ENCODE measurements at places on chromosomes 5 and 9.
A peak's percentile ranks its signal among the peaks of the same experiment; 100 is the strongest.

DNA sequence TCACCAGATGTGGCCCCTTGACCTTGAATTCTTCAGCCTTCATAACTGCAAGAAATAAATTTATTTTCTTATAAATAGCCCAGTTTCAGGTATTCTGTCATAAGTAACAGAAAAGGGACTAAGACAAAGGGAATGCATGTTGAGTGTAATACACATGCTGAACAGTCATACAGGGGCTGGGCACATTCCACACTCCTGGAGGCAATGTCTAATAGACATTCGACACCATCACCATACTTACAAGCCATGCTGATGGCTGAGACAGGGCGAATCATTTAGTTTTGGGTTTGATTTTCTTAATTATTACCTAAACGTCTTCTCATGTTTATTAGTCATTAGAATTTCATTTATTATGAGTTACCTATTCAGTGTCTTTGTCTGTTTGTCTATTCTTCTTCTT lies 68.5 kb downstream of the TENT4A start:
- DNase-seq: no peak

- no peak for DNase-seq
Observed at GRCh38 chr9:106107716-106108115, 413.4 kb downstream of the TMEM38B start.

- DNase-seq: no peak
Observed at GRCh38 chr5:175683231-175683630, 25.4 kb downstream of the HRH2 start.

DNA sequence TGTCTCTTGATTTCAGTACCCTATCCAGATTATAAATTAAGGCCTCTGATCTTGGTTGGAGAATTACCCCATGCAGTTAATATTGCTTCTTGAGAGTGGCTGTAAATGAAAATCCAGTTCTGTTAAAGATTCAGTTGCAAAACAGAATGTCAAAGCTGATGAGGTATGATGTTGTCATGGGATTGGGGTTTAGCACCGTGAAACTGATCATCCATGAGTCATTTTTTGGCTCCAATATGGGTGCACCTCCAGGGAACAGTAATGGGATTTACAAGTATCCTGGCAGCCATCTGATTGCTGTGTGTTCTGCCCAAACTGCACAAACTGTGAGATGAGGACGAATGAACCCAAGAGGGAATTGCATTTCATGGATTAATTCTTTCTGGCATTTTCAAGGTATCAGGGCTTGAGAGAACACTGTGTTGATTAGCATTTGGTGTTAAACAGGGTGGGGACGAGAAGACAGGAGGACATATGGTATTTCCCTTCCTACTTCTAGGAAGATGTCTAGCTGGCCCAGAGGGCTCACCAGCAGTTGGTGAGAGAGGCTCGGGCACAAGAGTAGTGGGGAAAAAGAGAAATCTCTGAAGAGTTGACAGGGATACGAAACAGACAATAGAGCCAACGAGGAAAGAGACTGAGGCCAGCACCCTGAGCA lies 214.7 kb downstream of the GAS1 start:
- no peak for DNase-seq

- no peak for DNase-seq
Observed at GRCh38 chr5:57626703-57627102, 144.1 kb upstream of the ACTBL2 start.

- no peak for DNase-seq
Observed at GRCh38 chr5:88979244-88979643, 96.3 kb upstream of the MEF2C start.

DNA sequence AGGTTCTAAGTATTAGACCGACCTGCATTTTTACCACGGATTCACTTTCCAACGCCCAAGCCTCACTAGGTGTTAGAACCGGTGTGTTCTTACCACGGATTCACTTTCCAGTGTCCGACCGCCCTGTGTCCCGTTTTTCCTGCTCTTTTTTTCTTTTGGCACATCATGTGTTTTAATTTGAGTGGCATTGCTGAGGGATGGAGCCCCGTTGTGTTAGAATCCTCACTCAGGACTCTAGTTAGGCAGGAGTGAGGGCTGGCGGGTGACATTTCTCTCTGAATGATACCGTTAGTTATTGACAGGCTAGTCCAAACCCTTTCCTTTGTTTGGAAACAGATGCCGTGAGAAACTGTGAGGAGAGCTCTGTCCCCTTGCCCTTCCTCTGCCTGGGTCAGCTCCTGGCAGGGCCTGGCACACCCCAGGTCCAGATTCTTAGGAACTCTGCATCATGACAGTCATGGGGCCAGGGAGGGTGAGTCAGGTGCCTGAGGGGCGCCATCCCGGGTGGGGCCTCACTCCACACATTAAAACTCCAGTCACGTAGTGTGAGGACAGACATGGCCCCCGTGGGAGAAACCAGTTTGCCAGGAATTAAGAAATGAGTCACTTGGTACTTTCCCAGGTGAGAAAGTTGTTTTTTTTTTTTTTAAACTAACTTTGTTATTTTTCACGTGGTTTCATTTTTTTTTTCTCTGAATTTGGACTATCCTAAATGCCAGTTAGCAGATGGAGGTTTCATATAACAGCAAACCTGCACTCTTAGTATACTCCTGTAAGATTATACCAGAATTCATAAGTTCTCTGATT lies 15.8 kb downstream of the EXOC3 start:
- DNase-seq: peak; percentile 7

GRCh38 chr5:34487159-34487879 lies 168.8 kb upstream of the RAI14 start:
- no peak for DNase-seq

- no peak for DNase-seq
Observed at GRCh38 chr5:131595088-131596033, 39.7 kb downstream of the RAPGEF6 start.

DNA sequence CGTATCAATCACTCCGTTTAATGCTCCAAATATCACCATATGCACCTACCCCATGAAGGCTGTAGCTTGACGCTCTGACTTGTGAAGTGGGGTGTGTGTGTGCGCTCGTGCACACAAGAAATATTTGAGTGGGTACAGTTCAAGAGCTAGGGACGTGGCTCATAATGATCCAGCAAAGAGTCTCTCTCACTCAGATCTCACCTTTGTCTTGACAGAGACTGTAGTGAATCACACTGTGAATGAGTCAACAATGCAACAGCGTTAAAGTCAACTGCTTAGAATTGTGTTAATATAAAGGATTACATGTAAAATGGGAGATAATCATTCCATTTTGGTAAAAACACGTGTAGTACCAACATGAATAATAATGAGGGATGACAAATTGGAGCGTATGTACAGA lies 119.4 kb downstream of the MED27 start:
- DNase-seq: no peak

DNA sequence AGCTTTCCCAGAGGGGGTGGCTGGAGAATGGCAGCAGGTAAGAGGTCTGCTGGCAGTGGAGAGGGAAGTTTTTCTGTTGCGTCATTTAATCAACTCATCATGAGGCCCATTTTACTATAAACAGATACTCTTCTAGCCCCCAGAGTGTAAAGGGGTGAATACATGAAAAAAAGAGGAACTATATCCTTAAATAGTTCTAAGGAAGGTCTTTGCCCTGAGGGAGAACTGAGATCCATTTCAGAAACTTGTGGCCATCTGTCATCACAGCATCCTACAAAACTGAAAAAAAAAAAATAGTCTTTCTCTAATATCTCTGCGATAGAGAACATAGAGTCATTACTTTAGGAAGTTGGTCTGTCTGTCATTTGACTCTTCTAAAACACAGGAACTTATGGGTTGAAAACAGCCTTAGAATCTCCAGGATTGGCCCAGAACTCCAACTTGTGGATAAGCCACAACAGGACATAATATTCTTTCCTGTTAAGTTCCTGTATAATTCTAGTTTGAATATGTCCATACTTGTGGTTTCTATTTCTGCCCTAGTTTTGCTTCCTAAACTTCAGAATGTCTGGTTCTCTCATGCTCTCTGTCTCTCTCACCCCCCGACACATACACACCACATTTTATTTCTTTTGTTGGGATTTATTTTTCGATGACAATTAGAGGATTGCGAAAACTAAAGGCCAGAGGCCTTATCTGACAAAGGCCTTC lies 238.5 kb upstream of the PIK3R1 start:
- DNase-seq: no peak

DNA sequence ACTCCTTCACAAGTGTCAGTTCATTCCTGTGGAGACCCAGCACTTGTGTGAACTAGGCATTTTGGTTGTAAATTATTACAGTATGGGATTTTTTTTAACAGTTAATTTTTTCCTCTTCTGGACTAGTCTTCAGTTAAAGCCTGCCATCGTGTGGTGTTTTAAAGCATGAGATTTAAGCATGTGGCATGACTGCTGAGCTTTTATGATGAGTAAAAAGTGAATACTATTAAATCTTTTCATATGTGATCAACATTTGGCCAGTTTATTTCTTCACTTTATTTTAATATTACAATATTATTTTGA lies 25.0 kb downstream of the LMNB1 start:
- DNase-seq: no peak

- DNase-seq: no peak
Observed at GRCh38 chr5:35856765-35857351, at the start of gene IL7R. Gene IL7R (plus strand): TSS chr5:35856891. CDS start chr5:35856978, 87 bp downstream.

GRCh38 chr5:67520161-67520908 lies 323.7 kb upstream of the CD180 start:
- DNase-seq: no peak

DNA sequence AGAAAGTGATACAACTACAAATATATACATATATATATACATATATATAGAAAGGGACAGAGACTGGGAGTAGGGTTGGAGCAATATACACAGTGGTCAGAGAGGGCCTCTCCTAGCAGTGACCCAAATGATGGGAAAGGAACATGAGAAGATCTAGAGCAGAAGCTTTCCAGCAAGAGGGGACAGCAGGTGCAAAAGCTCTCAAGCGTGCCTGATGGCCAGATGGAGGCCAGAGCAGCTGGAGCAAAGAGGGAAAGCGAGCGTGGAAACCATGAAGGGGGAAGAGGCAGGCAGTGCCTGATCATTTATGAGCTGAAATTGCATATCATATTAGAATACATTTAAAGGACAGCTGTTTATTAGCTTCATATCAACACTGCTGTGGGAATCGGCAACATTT lies 7.6 kb upstream of the GRPEL2 start:
- no peak for DNase-seq

- no peak for DNase-seq
Observed at GRCh38 chr5:121867403-121867802, 15.7 kb downstream of the FTMT start.

DNA sequence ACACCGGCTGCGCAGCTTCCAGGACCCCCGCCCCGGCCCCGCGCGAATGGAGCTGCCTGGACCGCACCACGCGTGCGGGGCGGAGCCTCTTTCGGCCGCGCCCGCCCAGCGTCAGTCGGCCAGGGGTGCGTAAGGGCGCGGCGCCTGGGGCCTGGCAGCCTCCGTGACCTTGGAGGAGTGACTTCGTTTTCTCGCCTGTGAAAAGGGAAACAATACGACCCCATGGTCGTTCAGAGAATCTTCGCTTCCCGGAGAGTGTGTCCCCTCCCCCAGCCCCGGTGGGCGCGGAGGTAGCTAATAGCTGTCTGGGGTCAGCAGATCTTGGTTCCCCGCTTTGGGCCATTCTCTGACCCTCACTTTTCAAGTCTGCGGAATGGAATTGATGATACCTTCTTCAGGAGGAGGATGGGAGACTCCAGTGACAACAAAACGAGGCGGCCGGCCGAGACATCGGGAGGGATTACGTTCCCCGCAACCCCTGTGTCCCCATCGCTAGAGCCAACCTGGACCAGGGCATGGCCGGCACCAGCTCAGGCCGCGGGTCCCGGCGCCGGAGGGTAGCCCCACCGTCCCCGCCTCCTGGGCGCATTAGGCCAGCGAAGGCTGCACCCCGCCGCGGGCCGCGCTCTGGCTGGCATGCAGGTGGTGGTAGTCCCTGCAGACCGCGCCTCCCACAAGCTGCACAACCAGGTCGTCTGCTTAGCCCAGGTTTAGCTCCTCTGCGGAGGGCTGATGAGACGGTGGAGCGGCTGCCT lies 5.5 kb upstream of the CDHR2 start:
- DNase-seq: peak; percentile 83

DNA sequence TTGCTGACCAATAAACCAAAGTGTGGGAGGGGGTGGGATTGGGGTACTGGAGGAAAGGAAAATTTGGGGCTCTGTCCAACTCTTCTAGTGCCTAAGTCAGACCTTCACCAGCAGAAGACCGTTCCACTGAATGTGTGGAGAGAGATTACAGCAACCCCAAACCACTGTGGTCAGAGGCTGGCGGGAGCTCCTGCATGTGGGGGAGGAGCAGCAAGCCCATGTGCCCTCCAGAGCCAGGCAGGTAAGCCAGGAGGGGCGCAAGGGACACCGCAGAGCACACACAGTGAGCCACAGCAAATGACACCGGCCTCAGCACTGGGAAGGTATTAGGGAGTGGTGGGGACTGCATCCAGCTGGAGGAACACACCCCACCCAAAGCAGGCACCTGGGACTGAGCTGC lies 62.9 kb downstream of the SMIM23 start:
- no peak for DNase-seq

- DNase-seq: no peak
Observed at GRCh38 chr5:163360656-163361055, 76.7 kb upstream of the CCNG1 start.

DNA sequence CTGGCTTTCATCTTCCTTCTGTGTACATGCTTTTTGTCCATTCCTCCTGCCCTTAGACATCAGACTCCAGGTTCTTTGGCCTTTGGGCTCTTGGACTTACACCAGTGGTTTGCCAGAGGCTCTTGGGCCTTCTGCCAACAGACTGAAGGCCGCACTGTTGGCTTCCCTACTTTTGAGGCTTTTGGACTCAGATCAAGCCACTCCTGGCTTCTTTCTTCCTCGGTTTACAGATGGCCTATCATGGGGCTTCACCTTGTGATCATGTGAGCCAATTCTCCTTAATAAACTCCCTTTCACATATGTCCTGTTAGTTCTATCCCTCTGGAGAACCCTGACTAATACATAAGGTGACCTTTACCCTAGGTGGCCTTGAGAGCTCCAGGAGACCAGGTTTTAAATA lies 189.1 kb upstream of the CCNG1 start:
- DNase-seq: no peak

GRCh38 chr5:121325930-121326329 lies 525.8 kb upstream of the FTMT start:
- no peak for DNase-seq

- DNase-seq: no peak
Observed at GRCh38 chr5:146510559-146511125, 5.3 kb downstream of the GPR151 start.

DNA sequence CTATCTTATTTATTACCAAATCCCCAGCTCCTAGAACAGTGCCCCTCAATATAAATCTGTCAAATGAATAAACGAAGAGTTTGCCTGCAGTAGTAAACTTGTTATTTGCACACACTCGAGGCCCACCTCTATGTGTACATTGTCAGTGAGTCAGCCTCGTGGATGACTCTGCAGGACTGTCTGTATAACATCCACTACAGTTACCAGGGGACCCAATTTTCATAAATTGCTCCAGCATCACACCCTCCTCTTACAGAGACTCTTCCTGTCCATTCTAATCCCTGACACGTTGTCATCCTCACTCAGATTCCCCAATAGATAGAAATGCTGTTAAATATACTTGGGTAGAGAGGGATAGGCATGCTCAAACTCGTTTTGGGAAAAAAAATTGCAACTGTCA lies 478.5 kb downstream of the RAB3C start:
- no peak for DNase-seq

DNA sequence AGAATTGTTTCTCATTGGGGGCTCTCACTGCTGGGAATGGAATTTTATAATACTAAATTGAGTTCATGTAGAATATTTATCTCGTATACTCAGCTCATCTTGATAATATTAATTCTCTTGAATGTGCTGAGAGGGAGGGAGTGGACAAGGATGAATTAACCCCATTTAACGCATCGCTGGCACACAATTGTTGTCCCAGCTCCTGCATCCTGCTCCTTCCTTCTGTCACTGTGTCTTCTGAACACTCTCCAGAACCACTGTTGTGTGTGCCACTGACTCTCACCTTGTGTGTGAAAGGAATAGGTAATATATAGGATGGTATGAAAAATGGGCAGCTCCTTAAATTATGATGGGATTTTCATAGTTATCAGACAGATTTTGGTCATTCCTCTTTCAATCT lies 267.3 kb downstream of the MTRR start:
- DNase-seq: no peak

All from left ventricle myocardium inferior (tissue), 1 donor.